ENCODE measurements at places on chromosomes 1 and 21. TPM values are rescaled to one million over a fixed set of nuclear protein-coding genes. Genes with fewer than 3 reads are reported as not detected.
A peak's percentile ranks its signal among the peaks of the same experiment; 100 is the strongest.

DNA sequence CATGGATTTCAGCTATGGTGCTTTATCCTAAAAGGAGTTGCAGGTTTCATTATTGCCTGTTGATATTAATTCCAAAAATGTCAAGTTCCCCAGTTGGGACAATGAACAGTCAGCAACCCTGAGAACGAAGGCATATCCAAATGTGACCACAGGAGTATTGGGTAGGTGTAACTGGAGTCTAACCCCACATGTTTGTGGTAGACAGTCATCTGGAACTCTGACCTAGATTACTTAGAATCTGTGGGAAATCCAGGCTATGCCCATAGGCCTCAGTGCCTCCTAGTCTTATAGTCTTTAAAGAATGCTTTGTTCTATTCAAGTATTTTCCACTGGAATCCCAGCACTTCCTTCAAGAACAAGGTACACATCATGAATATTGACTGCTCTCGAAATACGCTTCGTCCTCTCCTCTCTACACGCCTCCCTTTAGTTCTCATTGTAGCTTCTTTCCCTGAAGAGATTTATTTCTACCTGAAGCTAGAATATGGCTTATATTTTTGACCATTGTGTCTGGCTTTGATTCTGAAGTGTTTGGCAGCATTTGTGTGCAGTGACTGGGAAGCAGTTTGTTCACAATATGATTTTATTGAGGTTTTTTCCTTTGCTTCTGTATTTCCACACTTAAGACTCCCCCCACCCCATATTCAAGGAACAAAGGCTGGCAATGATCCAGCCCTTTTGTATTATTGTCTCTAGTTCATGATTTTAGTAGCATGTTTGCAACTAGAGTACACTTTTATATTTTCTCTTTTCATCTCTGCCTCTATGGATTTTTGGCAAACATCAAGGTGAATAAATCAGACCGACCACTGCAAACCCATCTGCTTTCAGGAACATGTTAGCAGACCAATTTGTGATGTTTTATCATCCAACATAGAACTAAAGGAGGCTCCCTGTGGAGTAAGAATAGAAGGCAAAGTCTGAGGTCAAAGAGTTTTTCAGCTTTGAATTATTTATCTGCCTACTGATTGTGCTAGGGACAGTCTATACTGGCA is 178.6 kb downstream of the GPR52 start:
- DNase-seq, result peak; percentile 63

DNA sequence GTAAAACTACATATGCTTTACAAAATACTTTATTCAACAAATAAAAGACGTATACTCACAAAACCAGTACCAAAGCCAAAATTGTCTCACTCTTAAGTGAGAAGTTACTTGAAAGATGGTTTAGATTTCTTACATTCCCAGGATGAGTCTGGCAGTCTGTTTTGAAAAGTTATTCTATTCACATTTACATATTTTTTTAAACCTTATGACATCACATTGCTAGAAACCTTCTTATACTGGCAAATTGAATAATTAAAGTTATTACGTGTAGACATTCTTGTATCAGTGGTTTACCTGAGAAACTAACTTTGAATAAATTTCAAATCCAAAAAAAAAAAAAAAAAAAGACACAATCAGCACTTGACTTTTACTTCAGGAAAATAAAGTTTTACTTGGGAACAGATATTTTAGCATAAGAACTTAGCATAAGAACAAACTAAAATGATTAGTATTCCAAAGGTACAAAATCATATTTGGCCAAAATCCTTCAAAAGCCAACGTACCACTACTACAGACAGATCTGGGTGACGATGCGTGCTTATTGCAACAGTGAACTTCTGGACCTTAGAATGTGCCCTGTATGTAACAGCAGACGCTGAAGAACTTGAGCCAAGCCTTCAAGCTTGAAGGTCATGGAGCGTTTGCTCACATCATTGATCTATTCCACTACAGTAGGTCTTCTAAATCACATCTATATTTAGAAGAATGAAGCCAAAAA is 2.5 kb downstream of the CDC42BPA start:
- peak; percentile 71 for DNase-seq

DNA sequence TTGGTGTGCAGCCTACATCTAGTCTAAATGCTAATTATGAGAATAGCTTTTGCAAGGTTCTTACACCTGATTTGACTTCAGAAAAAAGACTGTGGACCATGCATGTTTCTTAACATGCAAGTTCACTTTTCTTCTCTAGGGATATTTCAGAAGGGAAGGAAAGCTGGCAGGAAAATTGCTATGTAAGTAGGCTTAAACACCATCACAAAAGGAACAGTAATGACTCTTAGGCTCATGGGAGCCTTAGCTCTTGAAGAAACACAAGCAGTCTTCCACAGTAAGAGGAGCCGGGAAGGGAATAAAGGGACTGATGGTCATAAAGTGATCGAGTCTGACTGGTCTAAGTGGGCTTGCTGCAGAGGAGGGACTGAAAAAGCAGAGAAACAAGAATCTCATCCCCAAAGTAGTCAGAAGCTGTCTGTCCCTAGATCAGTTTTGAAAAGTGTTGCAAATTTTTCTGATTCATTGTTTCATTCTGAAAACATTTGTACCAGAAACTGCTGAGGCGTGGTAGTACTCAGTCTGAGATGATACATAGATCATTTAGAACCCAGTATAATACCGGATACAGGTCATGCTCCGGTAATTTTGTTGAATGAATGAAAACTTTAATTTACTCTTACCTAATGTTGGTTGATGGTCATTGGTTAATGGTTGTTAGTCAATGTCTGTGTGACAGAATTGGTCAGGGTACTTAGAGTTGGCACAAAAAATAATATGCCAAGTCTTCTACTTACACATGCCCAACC is 40.9 kb downstream of the SMYD2 start:
- no peak for DNase-seq

GRCh38 chr1:245687636-245688535 is 533.1 kb downstream of the KIF26B start:
- DNase-seq, result no peak

GRCh38 chr1:115790356-115790755 is 21.8 kb upstream of the CASQ2 start:
- DNase-seq, result no peak

DNA sequence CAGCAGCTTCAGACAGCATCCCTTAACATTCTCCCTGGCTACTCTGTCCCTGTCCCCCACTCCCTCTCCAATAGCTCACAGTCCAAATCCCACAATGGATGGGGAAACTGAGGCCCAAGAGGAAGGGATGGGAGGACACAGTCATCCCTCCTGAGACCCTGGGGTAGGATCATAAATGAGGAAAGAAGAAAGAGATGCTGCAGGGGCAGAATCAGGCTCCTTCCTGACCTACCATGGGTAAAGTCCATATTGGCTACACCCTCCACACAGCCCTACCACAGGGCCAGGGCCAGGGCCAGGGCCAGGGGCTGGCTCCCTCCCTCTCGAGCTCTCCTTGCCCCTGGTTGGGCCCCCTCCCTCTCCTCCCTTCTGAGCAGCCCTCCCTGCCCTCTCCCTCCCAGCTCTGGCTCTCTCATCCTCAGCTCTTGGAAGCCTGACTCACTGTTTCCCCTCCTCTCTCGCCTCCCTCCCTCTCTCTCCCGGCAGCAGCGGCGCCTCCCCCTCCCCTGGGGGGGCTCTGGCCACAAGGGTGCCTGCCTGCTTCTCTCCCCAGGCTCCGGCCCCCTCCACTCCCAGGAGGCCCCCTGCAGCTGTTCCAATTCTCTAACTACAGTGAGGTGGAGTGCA is 4.9 kb downstream of the AHDC1 start:
- DNase-seq, result peak; percentile 89

DNA sequence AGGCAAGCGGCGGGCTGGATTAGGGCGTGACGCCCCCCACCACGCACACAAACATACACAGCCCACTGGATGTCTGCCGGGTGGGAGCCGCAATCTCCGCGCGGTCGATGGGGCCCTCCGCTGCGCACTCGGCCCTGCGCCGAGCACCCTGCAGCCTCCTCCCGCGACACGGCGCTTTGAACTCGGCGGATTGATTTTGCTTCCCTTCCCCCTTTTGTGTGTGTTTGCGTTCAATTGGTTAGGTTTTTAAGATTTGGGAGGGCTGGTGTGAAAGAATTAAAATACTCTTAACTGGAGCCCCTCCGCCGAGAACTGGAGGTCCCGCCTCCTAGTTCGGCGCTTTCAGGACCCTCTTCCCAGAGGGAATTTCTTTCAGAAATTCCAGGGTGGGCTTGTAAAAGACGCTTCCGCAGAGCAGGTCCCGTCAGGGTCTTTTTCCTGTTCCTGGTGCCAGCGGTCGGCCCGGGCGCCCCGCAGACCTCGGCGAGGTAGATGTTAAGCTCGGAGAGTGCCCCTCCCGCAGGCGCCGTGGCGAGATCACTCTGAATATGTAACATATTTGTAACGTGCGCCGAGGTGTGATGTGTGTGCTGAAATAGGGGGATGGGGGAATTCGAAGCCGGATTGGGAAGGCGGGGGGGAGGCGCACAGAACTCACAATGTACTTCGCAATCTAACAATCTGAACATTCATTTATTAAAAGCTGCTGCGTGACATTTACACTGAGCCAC is 8.0 kb upstream of the BARHL2 start:
- no peak for DNase-seq

- DNase-seq, result peak; percentile 42
Measured at GRCh38 chr1:51421964-51422363, 91.6 kb upstream of the TTC39A start.

DNA sequence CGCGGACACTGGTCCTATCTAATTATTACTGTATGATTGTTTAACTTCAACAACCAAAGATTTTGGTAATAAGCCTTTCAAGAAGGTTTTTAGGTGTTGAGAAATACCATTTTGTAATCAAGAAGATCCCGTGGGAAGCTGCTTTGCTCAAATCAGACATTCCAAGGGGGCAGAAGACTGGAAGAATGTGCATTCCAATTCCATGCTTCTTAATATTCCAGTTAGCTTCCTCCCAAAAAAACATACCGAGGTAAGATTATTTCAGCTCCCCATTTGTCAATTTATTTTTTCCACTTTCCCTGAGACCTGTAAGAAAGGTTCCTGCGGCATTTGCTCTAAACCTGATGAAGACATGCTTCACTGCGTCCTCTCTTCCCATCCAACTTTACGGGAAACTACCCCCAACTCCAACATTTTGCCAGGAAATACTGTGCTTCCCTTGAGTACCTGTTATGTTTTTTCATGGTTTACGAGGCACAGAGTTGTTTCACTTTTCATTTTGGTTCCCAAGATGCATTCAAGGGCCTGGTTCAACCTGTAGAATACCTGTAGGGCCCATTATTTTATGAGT is 4.1 kb downstream of the CNN3 start:
- DNase-seq, result peak; percentile 66

- no peak for DNase-seq
Measured at GRCh38 chr1:157478030-157478429, 74.3 kb downstream of the FCRL5 start.

GRCh38 chr1:9013819-9014218 is 12.4 kb downstream of the SLC2A7 start:
- DNase-seq, result peak; percentile 16

DNA sequence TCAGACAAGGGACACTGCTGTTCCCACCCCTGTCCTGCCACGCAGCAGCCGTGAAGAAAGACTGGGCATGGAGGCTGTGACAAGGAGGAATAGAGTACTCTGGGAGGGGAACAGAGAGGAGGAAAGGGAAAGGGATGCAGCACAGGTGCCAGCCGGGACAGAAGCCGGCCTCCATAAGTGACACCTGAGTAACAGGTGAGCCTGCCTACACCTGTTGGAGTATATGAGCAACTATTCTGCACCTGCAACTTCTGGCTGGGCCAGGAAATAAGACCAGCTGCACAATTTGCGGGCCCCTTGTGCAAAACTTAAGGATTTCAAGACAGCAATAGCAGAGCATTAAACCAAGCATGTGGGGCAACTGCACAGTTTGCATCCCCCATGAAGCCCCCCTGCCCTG is 72.5 kb upstream of the GOLT1A start:
- no peak for DNase-seq

- peak; percentile 36 for DNase-seq
Measured at GRCh38 chr21:25733859-25734653, 648 bp downstream of the ATP5PF start.

DNA sequence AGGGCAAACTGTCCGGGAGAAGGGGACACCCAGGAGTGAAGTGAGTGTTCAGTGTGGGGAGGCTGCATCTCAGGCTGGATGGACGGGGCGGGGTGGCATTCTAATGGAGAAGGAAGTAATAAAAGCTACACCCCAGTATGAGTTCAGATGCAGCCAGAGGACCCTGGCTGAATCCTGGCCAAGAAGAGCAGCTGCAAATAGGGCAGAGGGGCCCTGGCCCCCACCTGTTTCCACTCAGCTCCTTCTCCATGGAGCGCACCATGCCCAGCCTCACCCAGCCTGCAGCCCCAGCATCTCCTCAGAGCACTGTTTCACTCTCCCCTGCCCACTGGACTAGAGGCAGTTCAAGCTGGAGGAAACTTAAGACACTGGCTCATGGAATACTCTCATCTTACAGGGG is 46.4 kb downstream of the KCND3 start:
- no peak for DNase-seq

DNA sequence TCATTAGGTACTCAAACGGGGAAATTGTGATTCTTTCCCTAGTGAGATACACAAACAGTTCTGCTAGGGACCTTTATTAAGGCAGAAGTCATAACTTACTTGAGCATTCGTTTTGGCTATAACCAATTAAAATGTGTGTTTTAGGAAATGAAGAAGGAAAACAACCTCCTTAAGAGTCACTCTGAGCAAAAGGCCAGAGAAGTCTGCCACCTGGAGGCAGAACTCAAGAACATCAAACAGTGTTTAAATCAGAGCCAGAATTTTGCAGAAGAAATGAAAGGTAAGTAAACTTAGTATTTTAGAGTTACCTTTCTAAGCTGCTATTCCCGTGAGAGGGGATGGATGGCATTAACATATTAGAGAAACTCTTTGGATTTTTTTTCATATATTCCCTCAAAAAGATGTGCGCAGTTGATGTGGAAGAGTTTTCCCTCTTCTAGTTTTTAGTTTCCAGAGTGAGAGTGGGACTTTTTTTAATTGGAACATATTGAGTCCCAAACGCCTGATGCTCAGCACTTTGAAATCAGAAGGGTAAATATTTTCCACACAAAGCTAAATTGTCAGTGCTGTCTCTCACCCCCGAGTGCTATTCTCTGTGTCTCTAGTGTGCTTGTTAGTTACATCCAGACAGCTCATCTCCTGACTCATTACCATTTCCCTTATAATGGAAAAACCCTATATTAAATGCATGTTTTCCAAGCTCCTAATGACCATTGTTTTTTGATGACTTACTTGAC is 34.9 kb downstream of the CENPF start:
- DNase-seq, result peak; percentile 50

GRCh38 chr1:204703826-204704612 is 18.5 kb upstream of the LRRN2 start:
- no peak for DNase-seq

DNA sequence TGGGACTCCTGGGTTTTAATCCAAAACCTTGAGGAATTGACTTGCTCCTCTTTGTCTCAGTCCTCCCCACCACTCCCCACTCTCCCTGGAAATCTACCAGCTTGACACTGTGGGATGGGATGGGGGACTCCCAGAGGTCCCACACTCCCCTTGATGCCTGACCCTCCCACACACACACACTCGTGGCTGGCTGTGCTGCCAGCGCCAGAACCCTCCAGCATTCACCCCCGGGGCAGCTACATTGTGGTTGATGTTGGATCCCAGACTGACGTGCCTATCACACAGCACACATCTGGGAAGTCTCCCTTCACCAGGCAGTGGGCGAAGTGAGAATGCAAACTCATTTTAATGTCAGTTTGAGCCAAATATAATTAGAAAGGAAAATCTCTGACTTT is 10.0 kb downstream of the KIRREL1 start:
- DNase-seq, result peak; percentile 84

GRCh38 chr1:8809342-8809736 is 8.1 kb downstream of the RERE start:
- DNase-seq, result no peak

IQCC gene
- total RNA-seq, result 8.7 TPM

ANKRD34A gene
- 0.59 TPM for total RNA-seq

NPR1 gene
- not detected for total RNA-seq

PLD5 gene
- not detected for total RNA-seq

NBPF26 gene
- 9.7 TPM for total RNA-seq

All from M059J (cell line).